ENCODE measurements at places on chromosomes 11 and 22.

DNA sequence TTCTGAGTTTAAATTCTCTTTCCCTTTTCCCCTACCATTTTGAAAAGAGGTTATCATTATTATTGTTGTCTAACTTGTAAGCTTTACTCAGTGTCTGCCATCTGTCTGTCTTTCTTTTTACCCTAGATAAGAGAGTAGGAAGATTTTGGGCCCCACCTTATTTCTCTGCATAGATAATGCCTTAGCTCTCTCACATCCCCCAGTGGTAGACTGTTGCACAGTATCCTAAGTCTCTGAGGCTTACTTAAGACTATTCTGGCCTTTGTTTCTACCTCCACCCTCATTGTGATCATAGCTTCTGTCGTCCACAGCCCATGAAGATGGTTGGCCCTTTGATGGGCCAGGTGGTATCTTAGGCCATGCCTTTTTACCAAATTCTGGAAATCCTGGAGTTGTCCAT is 3.6 kb upstream of the OR51L1 start:
- no peak for DNase-seq

- no peak for DNase-seq
These were observed 360.9 kb upstream of the NARS2 start for GRCh38 chr11:78935398-78936068.

GRCh38 chr11:11456866-11457265 is 103.8 kb upstream of the CSNK2A3 start:
- no peak for DNase-seq

- DNase-seq = no peak
These were observed 19.4 kb downstream of the NELL1 start for GRCh38 chr11:20688761-20689160.

DNA sequence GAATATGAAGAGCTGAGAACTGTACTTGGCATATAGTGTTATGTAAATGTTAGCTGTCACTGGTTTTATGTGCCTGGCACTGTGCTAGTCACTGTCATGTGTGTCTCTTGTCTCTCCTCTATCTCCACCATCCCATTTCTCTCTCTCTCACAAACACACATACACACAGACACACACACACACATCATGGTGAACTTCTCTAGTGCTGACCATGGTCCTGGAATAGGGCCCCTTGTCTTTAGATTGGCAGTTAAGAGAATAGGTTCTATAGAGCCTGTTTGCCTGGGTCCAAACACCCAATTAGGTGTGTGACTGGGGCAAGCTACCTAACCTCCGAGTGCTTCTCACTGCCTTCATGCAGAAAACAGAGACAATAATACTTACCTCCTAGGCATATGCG is 109.7 kb upstream of the NARS2 start:
- DNase-seq = peak; percentile 14

DNA sequence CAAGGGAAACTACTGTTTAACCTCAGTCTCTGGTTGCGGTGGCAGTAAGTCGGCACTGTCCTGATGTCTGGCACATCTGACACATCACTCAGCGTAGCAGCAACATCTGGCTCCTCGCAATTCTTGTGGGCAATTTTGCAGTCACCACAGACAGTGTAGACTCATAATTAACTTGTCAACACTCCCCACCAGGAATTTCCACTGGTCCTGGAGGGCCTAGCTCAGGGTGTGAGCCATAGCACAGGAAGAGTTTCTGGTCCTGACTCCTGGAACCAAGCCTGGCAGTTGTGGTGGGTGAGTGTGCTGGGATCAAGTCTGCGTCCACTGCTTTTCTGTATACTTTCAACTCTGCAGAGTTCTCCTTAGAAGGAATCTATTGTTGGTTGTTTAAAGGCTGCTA is 209.7 kb downstream of the SNX19 start:
- DNase-seq = no peak

DNA sequence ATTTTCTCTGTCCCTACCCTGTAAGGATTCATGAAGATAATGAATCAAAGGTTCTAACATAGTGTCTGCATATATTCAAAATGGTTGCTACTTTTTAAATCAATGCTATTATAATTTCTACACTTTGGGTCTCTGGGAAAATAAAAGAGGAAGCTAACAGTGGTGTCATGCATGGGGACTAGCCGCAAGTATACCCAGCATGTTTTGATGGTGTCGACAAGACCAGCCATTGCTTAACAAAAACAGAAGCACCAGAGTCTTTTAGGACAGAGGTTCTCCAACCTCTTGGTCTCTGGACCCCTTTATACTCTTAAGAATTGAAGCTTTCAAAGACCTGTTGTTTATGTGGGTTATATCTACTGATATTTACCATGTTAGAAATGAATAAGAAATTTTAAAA is 37.8 kb downstream of the RNF141 start:
- DNase-seq = no peak

GRCh38 chr11:126890561-126890960 is 110.0 kb downstream of the KIRREL3 start:
- DNase-seq = no peak

DNA sequence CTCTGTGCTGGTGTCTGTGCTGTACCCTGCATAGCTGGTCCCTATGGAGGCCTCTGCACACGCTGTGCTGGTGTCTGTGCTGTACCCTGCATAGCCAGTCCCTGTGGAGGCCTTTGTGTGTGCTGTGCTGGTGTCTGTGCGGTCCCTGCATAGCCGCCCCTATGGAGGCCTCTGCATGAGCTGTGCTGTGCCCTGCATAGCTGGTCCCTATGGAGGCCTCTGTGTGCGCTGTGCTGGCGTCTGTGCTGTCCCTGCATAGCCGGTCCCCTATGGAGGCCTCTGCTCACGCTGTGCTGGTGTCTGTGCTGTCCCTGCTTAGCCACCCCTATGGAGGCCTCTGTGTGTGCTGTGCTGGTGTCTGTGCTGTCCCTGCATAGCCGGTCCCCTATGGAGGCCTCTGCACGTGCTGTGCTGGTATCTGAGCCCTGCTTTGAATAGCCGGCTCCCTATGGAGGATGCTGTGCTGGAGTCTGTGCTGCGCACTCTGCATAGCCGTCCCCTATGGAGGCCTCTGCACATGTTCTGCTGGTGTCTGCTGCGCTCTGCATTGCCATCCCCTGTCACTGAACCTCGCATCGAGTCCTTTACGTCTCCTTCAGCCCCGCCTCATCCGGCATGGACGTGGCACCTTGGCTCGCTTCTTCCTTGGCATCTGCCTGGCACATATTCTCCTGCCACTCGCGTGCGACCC is 6.2 kb downstream of the NADSYN1 start:
- no peak for DNase-seq

DNA sequence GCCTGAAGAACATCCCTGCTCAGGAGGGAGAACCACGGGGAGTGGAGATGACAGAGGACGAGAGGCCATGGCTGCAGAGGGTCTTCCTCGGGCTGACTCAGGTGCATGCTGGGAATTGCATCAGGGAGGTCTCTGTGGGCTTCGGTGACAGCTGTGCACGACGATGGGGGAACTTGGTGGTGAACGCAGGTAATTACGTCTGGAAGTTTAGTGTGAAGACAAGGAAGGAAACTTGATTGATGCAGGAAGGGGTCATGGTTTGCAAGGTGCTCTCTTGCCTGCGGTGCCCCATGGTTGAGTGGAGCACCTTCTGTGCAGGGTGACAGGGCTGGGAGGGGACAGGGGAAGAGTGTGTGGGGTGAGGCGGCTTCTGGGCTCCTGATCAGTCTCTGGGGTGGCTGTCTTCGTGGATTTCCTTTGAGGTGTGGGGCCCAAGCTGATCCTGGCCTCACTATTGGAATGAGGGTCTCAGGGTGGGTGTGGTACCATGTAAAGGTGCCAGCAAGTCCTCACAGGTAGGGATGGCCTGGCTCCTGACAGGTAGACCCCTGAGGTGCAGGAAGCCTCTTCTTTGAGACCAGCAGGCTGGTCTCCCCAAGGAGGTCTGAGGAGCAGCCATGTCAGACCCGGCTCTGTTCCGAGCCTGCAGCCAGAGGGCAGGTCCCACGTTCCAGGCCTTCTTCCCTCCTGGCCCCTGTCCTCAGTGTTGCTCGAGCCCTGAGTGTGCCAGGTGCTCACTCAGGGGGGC is 1020.1 kb downstream of the TBC1D22A start:
- DNase-seq = no peak

DNA sequence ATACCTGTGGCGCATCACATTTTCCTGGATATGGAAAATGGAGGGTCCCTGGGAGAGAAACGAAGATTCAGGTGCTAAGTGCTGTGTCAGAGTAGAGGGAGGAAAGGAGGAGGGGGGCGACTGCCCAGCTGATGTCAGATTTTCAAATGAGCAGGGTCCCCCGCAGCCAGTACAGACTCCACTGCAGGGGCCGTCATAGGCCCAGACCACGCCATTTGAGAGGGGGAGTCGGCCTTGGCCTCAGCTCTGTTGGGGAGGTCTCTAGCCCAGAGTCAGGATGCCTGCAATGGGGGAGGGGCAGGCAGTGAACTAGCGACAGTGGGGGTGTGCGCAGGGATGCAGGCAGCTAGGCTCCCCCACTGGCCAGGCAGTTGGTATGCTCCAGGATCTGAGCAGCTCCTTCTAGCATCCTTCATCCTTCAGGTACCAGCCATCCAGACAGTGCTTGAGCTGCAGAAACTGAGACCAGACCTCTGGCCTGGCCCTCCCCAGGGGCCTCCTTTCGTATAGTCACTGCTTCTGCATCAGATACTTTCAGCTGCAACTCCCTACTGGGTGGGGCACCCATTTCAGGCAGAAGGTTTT is at the start of the genes BSCL2 and GNG3:
TSS of gene BSCL2 (minus strand) at position 148 of the 585 bp plus-strand sequence. CDS start 229 bp downstream, outside the sequence.
TSS of gene GNG3 (plus strand) at position 400 of the 585 bp plus-strand sequence. CDS start 620 bp downstream, outside the sequence.
- DNase-seq = no peak

- no peak for DNase-seq
These were observed 66.0 kb downstream of the TBC1D22A start for GRCh38 chr22:46828323-46828900.

- DNase-seq = no peak
These were observed 126.6 kb downstream of the BUD13 start for GRCh38 chr11:116646191-116646590.

GRCh38 chr11:110832080-110832479 is 119.8 kb upstream of the ARHGAP20 start:
- no peak for DNase-seq

DNA sequence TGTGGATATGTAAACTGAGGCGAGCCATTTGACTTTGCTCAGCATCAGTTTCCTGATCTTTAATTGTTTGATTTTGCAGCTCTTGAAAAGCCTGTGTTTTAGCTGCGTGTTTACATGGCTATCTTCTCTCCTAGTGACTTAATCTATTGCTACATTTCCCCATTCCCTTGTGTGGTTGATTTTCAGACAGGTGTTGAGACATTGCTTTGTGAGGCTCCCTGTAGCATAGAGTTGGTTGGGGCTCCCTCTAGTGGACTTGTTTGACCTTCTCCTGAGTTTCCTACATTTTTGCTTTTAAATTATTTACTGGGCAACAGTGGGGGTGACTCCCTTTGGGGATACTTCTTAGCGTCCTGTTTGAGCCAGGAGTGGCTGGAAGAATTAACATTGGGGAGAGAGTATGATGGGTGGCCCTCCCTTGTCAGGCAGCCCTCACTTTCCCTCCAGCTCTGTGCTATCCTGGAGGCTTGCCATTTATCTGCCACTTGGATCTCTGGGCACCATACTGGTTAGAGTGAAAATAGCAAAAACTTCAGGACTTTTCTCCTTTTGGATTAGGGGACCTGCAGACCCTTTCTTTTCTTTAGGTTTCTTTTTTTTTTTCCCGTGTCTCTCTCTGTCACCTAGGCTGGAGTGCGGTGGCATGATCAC is 9.2 kb upstream of the CBL start:
- DNase-seq = peak; percentile 79

DNA sequence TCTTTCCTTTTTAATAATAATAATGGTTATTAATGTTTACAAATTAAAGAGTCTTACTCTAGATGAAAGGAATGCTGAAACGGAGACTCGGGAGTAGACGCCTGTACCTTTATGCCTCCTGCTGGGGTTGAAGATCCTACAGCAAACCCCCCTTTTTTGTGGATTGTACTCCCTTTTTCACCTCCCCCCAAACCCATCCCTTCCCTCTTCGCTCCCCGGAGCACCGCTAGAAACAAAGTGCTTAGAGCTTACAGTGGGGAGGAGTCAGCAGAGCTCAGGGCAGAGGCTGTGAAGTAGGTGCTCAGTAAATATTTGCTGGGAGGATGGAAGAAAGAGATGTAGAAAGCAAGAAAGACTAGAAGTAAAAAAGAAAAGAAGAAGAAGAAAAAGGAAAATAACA is 169.7 kb downstream of the NXPE2 start:
- no peak for DNase-seq

GRCh38 chr11:23897453-23898286 is 599.2 kb upstream of the LUZP2 start:
- DNase-seq = no peak

GRCh38 chr11:1854949-1855885 is 2.3 kb downstream of the LSP1 start:
- DNase-seq = peak; percentile 78

DNA sequence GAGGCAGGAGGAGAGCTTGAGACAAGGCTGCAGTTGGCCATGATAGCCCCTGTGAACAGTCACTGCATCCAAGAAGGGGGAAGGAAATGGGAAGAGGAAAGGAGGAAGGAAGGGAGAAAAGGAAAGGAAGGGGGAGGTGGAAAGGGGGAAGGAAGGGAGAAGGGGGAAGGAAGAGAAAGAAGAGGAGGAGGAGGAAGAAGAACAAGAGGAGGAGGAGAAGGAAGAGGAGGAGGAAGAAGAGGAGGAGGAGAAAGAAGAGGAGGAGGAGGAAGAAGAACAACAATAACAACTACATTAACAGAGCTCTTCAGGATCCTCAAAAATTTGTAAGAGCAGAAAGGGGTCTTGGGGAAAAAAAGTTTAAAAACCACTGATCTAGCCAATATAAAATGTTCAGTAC is 5.2 kb downstream of the RAB6A start:
- DNase-seq = no peak

- no peak for DNase-seq
These were observed 9.3 kb upstream of the ADAMTS15 start for GRCh38 chr11:130439160-130439519.

- peak; percentile 93 for DNase-seq
These were observed 464 bp upstream of the CECR2 start for GRCh38 chr22:17368554-17369438.

DNA sequence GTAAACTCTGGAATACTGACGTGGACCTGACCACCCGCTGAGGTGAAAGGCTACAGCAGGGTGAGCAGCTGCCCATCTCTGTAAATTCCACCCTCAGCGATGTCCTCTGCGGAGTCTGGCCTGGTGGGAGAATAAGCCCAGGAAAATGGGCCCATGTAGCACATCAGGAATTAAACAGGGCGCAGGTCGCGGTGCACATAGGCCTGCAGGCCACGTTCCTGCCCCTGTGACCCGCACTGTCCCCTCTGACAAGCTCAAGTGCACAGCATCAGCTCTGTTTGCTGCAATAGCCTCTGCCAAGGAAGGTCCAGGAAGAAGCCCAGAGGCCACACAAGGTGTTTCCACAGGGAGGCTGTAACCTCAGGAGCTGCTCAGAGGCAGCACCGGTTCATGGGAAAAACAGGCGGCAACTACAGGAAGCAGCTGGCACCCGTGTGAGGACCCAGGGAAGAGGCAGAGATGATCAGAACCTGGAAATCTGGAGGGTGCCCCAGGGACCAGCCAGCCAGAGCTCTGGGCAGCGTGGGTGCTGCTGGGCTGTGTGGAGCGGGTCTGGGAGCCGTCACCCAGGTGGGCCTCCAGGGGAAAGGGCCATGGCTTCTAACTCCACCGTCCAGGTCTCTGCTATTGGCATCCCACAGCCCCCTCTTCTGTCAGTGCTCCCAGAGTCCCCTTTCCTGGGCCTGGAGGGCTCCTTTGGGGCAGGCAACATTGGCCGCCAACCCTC is 808 bp upstream of the IFITM2 start:
- DNase-seq = no peak

- no peak for DNase-seq
These were observed 58.9 kb downstream of the PISD start for GRCh38 chr22:31603081-31603525.

- no peak for DNase-seq
These were observed 52.5 kb downstream of the CD6 start for GRCh38 chr11:61023966-61024295.

- no peak for DNase-seq
These were observed 30.5 kb upstream of the GNB1L start for GRCh38 chr22:19884954-19885751.

- DNase-seq = no peak
These were observed 555.1 kb downstream of the OPCML start for GRCh38 chr11:132977241-132977640.

All from kidney (tissue), 22 donors.